ENCODE measurements at places on chromosomes 7 and 10.

GRCh38 chr7:11726794-11727155 is 105.2 kb downstream of the THSD7A start:
- DNase-seq = no peak

DNA sequence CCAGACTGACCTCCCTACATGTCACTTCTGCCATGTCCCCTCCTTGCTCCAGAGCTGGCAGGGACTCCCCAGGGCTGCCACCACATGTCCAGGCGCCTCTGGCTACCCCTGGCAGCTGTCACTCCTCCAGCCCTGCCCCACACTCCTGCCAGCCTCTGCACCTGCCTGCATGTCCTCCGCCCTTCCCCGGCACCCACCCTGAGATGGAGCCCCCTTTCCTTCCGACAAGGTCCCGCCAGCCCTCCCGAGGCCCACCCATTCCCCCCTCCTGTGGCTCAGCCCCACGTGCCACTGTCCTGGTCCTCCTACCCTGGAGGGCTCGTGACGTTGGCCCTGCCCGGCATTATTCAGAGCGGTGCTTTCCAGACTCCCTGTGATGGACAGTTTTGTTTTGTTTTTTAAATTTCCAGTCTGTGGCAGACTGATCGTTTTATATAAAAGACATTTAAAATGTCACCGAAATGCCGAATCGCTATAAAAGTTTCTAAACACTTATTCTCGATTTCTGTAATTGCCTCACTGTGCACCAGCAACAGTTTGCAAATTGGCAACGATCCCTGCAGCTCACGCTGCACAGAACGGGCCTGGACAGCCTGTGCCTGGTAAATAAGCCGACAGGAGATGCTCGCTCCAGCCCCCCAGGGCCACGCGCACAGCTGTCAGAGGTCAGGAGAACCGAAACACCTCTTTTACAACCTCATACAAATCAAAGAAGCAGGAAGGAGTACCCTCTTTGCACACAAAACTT is 111.1 kb upstream of the SH2B2 start:
- DNase-seq = no peak

- no peak for DNase-seq
Measured at GRCh38 chr7:70574970-70575799, 556.8 kb upstream of the GALNT17 start.

DNA sequence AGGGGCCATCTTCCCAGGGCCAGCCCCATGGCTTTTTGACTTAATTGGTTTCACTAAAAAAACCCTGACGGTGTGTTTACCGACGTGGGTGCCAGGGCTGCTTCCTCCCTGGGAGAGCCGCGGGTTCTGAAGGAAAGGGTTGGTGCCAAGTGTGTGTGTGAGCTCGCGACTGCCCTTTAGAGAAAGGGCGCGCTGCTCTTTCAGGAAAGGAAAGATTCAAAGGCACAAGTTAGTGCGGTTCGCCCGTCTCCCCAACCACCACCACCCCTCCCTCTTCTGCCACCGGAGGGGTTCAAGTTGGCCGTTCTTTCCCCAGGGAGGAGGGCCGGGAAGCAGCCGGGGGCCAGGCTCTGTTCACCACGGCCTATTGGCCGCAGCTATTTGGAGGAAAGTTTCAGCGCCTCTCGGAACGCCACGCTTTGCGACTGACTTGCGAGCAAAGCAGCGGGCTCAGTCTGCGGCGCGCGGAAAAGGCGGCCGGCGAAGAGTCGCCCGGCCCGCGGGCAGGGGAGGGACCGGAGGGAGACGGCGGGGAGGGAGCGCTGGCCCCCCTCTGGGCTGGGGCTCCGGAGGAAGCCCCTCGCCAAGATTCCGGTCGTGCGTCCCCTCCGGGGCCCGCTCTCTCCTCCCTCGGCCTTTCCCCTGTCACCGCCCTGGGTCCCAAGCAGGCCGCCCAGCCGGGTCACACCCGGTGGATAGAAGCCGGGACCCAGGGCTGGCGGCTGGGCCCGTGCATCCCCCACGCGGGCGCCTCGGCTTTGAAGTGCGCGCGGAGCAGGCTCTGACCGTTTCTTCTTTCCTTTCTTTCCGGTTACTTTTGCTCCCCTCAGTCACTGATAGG is 165.9 kb upstream of the PPP1R3A start:
- DNase-seq = no peak

- DNase-seq = no peak
Measured at GRCh38 chr10:43794181-43794815, 145.6 kb upstream of the ZNF32 start.

DNA sequence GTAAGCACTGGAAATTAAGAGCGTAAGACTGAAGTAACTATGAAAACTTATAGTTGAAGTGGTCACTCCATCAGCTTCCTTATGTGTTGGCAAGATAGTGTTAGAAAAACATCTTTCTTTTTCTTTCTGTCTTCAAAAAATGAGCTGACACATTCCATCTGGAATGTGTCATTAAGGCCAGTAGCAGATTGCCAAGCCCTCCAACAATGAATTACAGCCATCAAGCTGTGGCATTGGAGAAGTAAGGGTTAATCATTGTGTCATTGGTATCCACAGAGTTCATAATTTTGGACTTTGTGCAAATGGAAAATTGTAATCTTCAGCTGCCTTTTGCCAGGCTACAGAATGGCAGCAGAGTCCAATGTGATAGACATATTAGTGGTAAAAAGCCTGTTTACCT is 926.3 kb downstream of the NRG3 start:
- no peak for DNase-seq

- no peak for DNase-seq
Measured at GRCh38 chr7:136139417-136139816, 162.3 kb upstream of the MTPN start.

GRCh38 chr10:76675951-76676587 is 961.5 kb downstream of the KCNMA1 start:
- no peak for DNase-seq

- no peak for DNase-seq
Measured at GRCh38 chr10:6702030-6702429, 122.0 kb upstream of the PRKCQ start.

DNA sequence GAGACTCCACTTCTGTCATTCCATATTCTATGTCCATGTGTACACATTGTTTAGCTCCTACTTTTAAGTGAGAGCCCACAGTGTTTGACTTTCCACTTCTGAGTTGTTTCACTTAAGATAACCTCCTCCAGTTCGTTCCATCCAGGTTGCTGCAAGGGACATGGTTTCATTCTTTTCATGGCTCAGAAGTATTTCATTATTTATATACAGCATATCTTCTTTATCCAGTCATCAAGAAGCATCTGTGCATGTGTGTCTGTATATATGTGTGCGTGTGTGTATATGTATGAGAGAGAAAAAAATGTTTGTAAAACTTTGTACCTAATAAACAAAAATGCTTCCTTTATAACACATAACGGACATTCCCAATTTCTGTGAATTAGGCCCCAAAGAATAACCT is 6.2 kb downstream of the SEC61A2 start:
- no peak for DNase-seq

GRCh38 chr10:123926401-123927264 is 35.0 kb upstream of the CPXM2 start:
- DNase-seq = no peak

GRCh38 chr7:40582539-40582938 is 447.7 kb downstream of the SUGCT start:
- no peak for DNase-seq

- no peak for DNase-seq
Measured at GRCh38 chr7:64277630-64278029, 36.1 kb upstream of the ZNF736 start.

GRCh38 chr10:46292573-46293023 is 5.8 kb downstream of the ANTXRL start:
- DNase-seq = no peak

DNA sequence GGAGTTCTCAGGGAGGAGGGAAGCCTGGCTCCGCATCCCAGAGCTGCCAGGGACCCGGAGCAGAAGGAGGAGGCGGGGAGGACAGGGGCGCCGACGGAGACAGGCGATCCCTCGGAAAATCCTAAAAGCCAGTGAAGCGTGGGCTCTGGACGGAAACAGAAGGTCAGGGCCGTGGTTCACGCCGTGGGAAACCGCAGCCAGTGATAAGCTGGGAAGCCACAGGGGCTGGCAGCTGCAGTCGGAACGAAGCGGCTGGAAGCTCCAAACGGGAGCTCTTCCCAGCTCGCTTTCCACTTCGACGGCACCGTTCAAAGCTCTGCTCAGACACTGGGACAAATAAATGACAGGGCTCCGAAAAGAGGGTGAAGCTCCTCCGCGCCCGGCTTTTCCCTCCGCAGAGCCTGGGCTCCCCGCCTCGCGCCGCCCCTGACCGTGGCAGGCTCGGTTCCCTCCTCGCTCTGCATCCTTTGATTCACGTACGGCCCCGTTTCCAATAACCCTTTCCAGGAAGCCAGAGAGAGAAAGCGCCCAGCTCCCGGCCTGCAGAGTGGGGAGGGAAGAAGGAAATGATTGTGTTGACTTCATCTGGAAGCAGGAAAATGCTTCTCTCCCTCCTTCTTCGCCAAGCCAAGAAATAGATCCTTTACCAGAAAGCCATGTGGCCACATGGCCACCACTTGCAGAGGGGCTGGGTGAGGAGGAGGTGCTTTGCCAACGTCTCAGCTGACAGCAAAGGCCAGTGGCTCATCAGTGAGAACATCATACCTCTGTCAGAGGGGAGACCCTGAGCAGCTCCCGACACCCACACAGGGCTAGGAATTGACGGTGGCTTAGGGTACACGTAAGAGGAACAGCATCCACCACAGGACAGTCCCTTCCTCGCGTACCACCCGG is 57.4 kb downstream of the ADRB1 start:
- no peak for DNase-seq

DNA sequence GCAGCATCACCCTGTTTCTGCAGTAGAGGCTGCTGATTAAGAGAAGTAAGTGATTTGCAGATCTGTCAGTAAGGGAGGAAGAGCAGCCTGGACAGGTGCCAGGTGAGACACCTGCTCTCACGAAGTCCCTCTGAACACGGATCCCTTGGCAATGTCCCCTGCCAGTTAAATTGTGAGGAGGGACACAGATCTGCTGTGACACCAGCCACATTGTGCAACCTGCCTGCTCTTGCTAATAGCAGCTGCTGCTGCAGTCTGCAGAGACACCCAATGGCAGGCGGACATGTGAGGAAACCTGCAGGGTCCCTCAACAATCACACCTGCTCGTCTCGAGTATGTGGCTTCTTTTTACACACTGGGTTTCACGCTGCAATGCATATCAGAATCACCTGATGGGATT is 31.9 kb downstream of the ANXA11 start:
- DNase-seq = no peak

- DNase-seq = no peak
Measured at GRCh38 chr7:69129951-69130350, 468.3 kb upstream of the AUTS2 start.

DNA sequence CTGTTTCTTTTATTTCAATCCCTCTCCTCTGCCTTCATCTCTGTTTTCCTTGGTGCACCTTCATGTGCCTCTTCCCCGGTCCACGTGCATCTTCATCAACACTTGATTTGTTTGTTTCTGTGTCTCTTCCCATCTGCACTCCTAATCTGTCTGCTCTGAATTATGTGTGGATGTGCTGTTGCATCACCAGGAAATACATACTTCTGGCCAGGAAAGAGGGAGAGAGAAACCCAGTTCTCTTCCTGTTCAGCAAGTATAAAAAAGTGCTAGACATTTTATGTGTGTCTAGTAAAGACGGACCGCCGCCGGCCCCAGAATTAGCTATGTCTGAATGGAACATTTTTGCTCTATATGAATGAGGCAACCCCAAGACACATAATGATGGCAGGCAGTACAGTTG is 93.8 kb downstream of the CALD1 start:
- DNase-seq = no peak

- DNase-seq = no peak
Measured at GRCh38 chr10:5499493-5500140, at the start of gene CALML5. Gene CALML5, minus strand, starts transcription at chr10:5499570. Its CDS starts 132 bp downstream, at chr10:5499438.

DNA sequence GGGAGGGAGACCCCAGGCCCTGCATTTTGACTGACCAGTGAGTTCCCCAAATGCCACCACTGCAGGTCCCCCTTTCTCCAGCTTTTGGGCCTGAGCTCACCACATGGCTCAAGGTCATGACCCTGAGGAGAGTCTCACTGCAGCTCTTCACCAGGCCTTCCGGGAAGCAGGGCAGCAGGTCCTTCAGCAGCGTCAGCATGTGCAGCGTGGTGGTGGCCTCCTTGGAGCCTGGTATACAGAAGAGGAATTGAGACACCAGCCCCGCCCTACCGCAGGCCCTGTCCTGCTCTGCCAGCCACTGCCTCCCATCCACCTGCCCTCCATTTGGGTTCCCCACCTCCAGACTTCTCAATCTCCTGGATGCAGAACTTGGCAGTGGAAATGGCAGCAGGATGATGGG is 13.0 kb downstream of the RRP12 start:
- no peak for DNase-seq

DNA sequence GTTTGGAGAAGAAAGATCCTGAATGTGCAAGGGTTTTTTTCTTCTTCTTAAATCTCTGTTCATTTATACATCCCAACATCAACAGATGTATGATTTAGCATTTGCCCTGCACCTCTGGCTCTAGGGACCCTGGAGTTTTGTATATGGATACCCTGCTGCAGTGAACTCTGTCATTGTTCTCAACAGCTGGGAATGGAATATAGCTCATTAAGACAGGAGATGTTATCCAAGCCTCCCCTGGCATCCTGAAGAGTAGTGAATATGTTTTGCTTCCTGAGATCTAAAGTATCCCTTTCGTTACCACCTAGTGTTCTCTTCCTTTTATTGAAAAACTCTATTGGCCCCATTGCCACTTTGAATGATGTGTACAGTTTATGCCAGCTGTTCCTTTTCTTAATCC is 275.9 kb downstream of the EXOC4 start:
- no peak for DNase-seq

DNA sequence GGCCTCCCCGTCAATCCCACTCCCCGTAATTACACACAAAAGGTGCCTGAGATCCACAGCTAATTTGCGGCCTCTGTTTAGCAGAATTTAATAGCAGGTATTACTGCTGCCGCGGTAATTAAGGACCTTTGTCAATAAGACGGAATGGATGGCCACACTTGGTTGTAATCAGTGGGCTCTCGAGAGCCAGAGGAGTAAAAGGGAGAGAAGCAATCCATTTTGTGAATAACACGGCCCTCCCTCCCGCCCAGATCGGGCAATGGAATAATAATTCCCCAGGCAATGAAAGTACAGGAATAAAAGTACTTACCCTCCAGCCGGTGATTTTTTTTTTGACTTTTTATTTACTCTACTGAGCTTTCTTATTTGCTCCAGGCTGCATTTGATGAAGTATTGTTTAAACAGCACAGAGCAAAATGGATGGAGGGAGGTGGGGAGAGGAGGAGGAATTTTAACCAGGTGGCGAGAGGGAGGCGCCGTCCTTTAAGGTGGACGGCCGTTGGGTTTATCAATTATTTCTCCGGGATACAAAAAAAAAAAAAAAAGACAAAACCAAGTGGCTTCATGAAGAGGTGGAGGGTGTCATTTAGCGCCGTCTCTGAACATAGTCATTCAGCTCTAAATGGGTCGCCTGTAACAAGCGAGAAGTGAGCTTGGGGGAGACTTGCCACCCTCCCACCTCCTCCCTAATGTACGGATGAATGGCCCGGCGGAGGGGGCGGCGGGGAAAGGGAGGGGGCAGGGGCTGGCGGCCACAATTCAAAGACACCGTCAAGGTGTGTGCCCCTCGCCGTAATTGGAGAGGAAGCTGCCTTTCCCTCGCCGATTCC is 120.3 kb downstream of the BUB3 start:
- DNase-seq = no peak

Data from CD4-positive, alpha-beta T cell treated with Interleukin-4 for 4 hours (primary cell).